ENCODE measurements at places on chromosomes 12 and 14.
A peak's percentile ranks its signal among the peaks of the same experiment; 100 is the strongest.

GRCh38 chr12:1348606-1349005 lies 245.8 kb downstream of the FBXL14 start:
- no peak for DNase-seq

DNA sequence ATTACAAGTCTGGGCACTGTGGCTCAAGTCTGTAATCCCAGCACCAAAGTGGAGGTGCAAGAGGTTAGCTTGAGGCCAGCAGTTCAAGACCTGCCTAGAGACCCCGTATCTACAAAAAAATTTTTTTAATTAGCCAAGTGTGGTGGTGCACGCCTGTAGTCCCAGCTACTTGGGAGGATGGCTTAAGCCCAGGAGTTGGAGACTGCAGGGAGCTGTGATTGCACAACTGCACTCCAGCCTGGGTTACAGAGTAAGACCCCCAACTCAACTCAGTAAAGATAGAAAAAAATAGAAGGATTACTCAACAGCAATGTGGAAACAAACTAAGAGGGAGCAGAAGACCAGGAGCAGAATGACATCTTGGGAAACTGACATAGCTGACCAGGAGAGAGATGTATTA lies 13.3 kb downstream of the SBNO1 start:
- no peak for DNase-seq

DNA sequence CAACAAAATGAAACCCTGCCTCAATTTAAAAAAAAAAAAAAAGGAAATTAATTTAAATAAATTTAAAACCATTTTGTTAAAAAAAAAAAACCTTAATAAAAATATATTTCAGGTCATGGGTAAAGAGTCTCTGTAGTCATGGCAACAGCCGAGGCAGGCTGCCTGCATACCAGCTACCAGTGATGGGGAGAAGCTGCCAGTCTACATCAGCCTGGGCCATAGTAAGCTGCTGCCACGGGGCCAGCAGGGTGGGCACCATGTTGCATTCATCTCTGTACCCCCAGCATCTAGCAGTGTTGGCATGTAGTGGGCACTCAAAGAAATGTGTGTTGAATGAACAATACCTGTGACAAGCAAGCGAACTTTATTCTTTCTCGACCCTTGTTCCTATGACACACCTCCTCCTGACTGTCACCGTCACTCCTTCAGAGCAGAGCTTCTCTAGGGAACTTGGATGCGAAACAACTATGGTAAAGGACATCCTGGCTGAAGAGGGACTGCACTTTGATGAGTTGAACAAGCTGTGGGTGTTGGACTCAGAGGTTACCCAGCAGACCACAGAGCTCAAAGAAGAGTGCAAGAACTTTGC lies 7.3 kb upstream of the AP4S1 start:
- DNase-seq = no peak

DNA sequence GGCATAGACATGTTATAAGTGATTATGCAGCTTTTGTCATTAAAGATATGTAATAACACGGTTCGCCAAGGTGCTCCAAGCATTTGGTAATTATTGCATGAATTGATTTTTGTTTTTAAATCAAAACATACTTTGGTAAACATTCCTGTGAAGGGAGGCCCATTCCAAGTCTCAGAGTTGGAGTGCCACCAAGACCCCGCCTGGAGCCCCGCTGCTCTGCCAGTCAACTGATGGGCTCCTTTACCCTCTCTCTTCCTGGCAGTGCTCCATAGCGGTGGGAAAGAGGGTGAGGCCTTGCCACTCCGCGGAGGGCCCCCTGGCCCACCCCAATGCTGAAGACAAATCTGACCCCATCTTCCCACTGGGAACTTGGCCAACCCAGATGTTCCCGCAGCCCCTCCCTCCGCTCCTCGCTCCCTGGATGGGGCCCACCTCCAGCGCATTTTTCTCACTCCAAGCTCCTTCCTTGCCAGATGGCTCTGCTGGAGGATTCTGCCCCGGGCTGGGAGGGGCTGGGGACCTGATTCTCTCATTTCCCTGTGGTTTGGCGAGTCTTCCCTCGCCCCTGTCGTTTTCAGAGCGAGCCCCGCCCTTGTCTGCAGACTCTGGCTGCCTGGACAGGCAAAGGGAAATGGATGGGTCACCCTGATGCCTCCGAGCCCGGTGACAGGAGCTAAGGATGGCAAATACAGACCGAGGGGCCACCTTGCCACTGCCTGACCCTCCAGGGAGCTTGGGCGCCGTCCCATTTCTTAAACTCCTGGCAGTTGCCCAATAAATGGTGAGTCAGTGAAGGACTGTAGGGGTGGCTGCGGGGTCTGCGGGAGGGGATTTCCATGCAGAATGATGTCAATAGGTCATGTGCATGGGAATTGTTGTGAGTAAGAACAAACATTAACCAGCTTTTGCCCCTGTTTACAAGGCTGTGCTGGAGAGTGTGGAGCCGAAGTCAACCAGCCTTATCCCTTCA lies 9.2 kb upstream of the PAPLN start:
- peak; percentile 51 for DNase-seq

DNA sequence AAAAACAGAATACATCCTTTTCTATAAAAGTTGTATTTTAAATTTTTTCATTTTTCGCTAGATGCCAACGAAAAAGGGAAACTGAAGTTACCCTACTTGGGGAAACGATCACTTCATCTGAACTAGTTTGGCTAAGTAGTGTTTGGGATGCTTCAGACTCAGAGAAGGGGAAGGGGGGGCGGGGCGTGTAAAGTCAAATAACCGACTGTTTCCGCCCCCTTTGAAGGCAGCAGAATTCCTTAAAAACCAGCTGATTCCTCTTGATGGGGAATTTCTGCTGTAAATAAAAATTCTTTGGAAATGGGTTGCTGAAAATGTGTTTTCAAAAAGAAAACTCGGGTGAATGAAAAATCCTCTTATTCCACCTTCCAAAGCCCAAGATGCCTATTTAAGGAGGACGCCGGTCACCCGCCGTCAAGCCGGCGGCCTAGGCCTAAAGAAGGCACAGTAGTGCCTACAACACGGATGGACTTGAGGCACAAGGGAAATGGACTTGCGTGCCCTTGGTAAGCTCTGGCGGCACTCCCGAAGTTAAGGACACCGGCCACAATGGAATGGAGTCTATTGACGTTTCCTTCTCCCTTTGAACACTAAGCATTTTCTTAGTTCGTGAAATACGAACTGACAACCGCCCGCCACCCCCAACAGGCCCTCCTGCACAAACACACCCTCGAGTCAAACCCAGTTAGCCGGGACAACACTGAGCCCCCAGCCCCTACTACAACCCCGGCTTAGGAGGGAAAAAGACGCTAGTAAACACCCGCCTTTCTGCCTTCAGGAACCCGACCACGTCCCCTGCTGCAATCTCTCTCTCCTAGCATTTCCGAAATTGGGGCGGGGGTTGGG lies 1.9 kb downstream of the ATXN2 start:
- DNase-seq = peak; percentile 43

- DNase-seq = no peak
Observed at GRCh38 chr14:51139121-51139681, 44.3 kb upstream of the TRIM9 start.

GRCh38 chr14:32939254-32940065 lies 781 bp downstream of the NPAS3 start:
- DNase-seq = peak; percentile 86

DNA sequence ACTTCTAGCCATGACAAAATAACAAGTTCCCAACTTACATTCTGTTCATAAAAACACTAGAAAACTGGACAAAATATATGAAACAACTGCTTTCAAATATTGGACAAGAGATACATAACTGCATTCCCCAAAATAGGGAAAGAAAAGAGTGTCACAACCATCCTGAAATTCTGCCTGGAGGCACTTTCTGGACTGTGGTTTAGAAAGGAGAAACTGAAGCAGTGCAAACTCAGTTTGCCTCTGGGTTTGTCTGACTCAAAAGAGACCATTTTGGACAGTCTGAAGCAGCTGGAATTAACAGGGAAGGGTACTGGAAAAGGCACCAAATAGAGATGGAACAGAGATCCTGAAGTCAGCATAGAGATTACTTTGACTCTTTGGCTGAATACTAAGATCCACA lies 11.3 kb upstream of the SYT1 start:
- no peak for DNase-seq

Measured in left ventricle myocardium inferior (tissue), 1 donor.